Activated naive CD8-positive, alpha-beta T cell treated with anti-CD3 and anti-CD28 coated beads for 36 hours (primary cell): ENCODE measurements at places on chromosomes 5 and 9. TPM values are rescaled to one million over a fixed set of nuclear protein-coding genes. Genes with fewer than 3 reads are reported as not detected.

DNA sequence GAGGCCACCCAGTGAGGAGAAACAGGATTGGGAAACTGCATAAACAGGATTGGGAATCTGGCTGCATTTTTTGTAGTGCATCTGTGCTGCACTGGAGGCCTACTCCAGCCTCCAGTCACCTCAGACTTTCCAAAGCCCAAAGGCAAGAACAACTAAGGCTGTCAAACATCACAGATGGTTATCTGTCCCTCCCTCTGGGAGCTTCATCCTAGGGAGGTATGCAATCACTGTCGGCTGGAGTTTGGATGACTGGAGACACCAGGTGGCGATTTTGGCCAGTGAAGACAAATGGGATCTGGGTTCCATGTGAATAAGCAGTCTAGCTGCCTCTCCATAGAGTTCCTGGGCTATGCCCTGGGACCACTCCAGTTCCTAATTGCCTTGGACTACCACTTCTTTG, 9.3 kb upstream of the SPINK13 start:
- H3K27me3 ChIP-seq: peaks cover 10% of the 10 kb centered on the region
- H3K4me1 ChIP-seq: no peaks in the 10 kb centered on the region
- H3K4me3 ChIP-seq: no peak overlapping the region
- no peaks in the 10 kb centered on the region for H3K36me3 ChIP-seq
- no peak overlapping the region for H3K27ac ChIP-seq
- DNase-seq: no peak

- no peak for DNase-seq
- H3K4me1 ChIP-seq: no peaks in the 10 kb centered on the region
- no peaks in the 10 kb centered on the region for H3K27me3 ChIP-seq
These were observed 59.4 kb upstream of the OR2K2 start for GRCh38 chr9:111389406-111389805.

GRCh38 chr5:88374391-88374790, 105.7 kb upstream of the TMEM161B start:
- peaks cover 3% of the 10 kb centered on the region for H3K27me3 ChIP-seq
- no peak for DNase-seq
- no peaks in the 10 kb centered on the region for H3K36me3 ChIP-seq
- H3K4me3 ChIP-seq: no peak overlapping the region
- H3K27ac ChIP-seq: no peak overlapping the region

DNA sequence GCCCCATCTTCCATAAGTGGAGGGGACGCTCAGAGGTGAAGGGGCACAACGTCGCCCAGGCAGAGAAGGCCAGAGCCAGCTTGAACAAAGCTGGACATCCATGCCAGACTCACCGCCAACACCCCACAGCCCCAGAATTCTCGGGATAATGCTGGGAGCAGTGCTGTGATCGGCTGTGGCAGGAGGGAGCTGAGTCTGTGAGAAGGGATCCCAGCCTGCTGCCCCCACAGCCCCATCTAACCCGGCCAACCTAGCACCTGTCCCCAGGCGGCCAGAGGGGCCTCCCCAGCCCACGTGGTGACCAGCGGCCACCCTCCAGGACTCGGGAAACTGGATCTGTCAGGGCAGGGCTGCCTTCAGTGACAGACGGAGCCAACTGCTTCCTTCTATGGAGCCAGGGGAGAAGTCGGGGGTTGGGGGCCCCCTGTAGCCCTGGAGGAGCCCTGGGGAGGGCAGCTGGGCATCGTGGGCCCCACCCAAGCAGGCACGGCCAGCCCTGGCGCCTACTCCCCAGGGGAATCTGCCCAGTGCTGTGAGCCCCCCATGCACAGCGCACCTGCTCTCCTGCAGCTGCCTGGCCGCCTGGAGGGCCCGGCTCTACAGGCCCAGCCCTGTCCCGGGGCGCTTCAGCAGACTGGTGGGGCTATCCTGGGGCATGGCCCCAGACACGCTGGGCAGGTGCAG, 6.0 kb downstream of the BRD3 start:
- no peaks in the 10 kb centered on the region for H3K27me3 ChIP-seq
- no peak overlapping the region for H3K4me3 ChIP-seq
- H3K27ac ChIP-seq: no peak overlapping the region
- DNase-seq: no peak
- peaks cover 41% of the 10 kb centered on the region for H3K4me1 ChIP-seq

- H3K4me3 ChIP-seq: no peak overlapping the region
- no peak overlapping the region for H3K27ac ChIP-seq
- no peaks in the 10 kb centered on the region for H3K36me3 ChIP-seq
- DNase-seq: no peak
- no peaks in the 10 kb centered on the region for H3K27me3 ChIP-seq
These were observed 354.3 kb upstream of the CDH9 start for GRCh38 chr5:27392716-27393115.

DNA sequence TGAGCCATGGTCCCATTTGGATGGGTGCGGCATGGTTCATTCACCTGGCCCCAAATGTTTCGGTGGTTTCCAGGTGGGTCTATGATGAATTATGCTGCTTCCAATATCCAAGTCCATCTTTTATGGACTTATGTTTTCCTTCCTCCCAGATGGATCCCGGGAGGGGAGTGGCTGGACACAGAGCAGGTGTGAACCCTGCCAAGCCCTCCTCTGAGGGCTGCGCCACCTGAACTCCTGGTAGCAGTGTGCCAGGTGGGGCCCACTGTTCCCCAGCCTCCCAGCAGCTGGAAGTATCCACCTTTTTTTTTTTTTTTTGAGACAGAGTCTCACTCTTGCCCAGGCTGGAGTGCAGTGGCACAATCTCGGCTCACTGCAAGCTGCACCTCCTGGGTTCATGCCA, 42.9 kb downstream of the WNK2 start:
- H3K36me3 ChIP-seq: no peaks in the 10 kb centered on the region
- H3K27ac ChIP-seq: no peak overlapping the region
- peaks cover 1% of the 10 kb centered on the region for H3K27me3 ChIP-seq
- H3K4me3 ChIP-seq: no peak overlapping the region

- DNase-seq: no peak
- H3K4me3 ChIP-seq: no peak overlapping the region
- no peaks in the 10 kb centered on the region for H3K27me3 ChIP-seq
- H3K36me3 ChIP-seq: peaks cover 50% of the 10 kb centered on the region
- peaks cover 33% of the 10 kb centered on the region for H3K4me1 ChIP-seq
- H3K27ac ChIP-seq: no peak overlapping the region
These were observed 328 bp downstream of the CAMSAP1 start for GRCh38 chr9:135907006-135907430.

GRCh38 chr9:70672161-70672649, 257.7 kb upstream of the KLF9 start:
- DNase-seq: no peak
- no peaks in the 10 kb centered on the region for H3K27me3 ChIP-seq
- H3K27ac ChIP-seq: no peak overlapping the region
- H3K36me3 ChIP-seq: no peaks in the 10 kb centered on the region
- no peaks in the 10 kb centered on the region for H3K4me1 ChIP-seq
- no peak overlapping the region for H3K4me3 ChIP-seq

- no peak overlapping the region for H3K4me3 ChIP-seq
- H3K36me3 ChIP-seq: no peaks in the 10 kb centered on the region
- H3K27me3 ChIP-seq: no peaks in the 10 kb centered on the region
- H3K27ac ChIP-seq: no peak overlapping the region
These were observed 935.9 kb upstream of the COX7C start for GRCh38 chr5:85681871-85682270.

Gene IL7R
- 112 TPM for total RNA-seq

Gene FOXD4L3
- total RNA-seq: not detected

Gene SPATA31A3
- not detected for total RNA-seq

Gene SLC45A2
- not detected for total RNA-seq

Gene PTPA
- 104 TPM for total RNA-seq

Gene IL5
- not detected for total RNA-seq

Gene MCTP1
- 1.1 TPM for total RNA-seq
